CD4-positive, alpha-beta T cell treated with Interferon alpha-2 for 1 hour (primary cell): ENCODE measurements at places on chromosomes 7 and 10.
A peak's percentile ranks its signal among the peaks of the same experiment; 100 is the strongest.

DNA sequence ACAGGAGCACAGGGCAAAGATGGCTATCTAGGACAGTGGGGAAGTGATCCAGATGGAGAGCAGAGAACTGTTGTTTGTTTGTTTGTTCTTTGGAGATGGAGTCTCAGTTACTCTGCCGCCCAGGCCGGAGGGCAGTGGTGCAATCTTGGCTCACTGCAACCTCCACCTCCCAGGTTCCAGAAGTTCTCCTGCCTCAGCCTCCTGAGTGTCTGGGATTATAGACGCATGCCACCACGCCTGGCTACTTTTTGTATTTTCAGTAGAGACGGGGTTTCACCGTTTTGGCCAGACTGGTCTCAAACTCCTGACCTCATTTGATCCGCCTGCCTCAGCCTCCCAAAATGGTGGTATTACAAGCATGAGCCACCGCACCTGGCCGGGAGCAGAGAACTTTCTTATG lies 20.9 kb downstream of the METTL2B start:
- DNase-seq = no peak

- no peak for DNase-seq
Measured at GRCh38 chr7:48170506-48170905, 752 bp upstream of the ABCA13 start.

DNA sequence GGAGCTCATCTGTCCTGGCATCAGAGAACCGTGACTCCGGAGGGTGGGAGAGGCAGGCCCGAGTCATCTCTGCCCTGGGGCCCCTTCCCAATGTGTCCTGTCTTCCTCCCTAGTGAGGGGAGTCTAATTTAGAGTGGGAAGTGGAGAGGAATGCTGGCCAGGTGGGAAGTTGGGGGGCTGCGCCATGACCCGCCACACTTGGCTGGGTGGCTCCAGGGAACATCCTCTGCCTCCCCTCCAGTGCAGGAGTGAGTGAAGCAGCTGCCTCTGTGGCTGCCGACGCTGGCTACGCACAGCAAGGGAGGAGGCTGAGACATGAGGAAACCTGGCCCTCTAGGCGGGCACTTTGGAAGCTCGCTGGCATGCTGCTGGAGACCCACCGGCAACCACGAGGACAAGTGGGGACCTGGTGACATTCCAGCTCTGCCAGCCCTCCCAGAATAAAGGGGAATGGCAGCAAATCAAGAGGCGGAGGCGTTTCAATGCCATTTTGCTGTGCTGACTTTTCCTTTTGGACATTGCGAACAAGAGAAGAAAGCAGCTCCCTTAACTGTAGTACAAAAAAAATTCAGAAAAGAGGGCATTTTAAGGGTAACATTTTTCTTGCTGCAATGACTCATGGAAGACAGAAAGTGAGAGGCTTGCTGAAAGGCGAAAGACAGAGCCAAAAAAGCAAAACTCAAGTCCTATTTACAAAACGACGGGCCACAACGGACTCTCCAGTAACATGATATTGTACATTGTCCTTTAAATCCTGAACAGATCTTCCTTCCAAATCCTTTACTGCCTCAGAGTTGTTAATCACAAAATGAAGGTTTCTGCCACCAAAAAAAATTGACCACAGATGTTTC lies 121.2 kb upstream of the PITRM1 start:
- no peak for DNase-seq

DNA sequence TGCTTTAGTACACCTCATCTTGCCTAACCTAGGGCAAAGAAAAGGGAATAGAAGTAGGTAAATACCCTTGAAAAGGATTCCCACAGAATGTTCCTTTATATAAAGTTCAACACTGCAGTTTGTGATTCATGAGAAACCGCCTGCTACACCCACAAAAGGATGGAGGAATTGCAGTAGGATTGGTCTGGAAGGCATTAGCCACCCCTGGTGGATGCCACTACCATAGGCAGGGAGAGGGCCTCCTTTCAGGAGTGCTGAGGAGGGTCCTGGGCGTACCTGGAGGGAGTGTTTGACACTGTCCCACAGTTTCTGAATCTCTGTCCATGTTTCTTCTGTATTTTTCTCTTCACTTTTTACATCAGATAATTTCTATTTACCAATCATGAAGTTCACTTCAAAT lies 221.8 kb upstream of the TMEM72 start:
- DNase-seq = no peak

- DNase-seq = no peak
Measured at GRCh38 chr7:16025696-16026095, 339.2 kb upstream of the MEOX2 start.

- DNase-seq = no peak
Measured at GRCh38 chr7:88184848-88185304, 35.0 kb downstream of the SRI start.

GRCh38 chr7:19798986-19799385 lies 25.6 kb upstream of the TMEM196 start:
- DNase-seq = no peak

GRCh38 chr7:115914951-115915350 lies 115.6 kb downstream of the TFEC start:
- DNase-seq = no peak

DNA sequence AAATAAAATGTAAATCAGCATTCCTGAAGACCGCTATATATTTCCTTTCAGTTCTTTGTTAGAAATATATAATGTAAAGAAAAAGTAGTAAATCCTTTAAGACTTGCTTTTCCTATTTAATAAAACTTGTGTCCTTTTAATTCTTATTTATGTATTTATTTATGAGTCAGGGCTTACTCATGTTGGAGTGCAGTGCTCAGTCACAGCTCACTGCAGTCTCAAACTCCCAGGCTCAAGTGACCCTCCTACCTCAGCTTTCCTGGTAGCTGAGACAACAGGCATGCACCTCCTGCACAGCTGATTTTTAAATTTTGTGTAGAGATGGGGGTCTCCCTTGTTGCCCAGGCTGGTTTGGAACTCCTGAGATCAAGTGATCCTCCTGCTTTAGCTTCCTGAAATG lies 724.5 kb downstream of the ANKRD7 start:
- no peak for DNase-seq

DNA sequence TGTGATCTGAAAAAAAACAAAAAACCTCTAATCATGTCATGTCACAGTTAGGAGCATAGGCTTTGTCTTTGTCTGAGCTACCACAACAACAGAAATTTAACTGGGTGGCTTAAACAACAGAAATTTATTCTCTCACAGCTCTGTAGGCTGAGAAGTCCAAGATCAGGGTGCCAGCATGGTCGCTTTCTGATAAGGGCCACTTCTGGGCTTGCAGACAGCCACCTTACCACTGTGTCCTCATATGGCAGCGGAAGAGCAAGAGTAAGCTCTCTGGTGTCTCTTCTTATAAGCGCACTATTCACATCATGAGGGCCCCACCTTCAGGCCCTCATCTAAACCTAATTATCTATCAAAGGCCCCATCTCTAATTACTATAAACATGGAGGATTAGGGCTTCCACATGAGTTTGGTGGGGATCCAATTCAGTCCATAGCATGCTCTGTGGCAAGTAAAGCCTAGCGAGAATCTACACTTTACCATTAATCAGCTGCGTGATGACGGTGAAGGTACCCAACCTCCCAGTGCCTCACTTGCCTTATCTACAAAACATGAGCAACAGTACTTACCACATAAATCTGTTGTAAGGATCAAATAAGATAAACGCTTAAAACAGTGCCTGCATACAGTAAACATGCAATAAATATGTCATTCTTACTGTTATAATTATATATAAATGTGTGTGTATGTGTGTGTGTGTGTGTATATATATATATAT lies 17.3 kb downstream of the ZNF438 start:
- DNase-seq = no peak

GRCh38 chr10:348456-348855 lies 213.2 kb downstream of the ZMYND11 start:
- no peak for DNase-seq

GRCh38 chr7:146136357-146136875 lies 19.8 kb downstream of the CNTNAP2 start:
- DNase-seq = no peak

GRCh38 chr7:115973406-115973805 lies 57.2 kb downstream of the TFEC start:
- no peak for DNase-seq

GRCh38 chr10:16756561-16757221 lies 60.5 kb downstream of the RSU1 start:
- DNase-seq = no peak

DNA sequence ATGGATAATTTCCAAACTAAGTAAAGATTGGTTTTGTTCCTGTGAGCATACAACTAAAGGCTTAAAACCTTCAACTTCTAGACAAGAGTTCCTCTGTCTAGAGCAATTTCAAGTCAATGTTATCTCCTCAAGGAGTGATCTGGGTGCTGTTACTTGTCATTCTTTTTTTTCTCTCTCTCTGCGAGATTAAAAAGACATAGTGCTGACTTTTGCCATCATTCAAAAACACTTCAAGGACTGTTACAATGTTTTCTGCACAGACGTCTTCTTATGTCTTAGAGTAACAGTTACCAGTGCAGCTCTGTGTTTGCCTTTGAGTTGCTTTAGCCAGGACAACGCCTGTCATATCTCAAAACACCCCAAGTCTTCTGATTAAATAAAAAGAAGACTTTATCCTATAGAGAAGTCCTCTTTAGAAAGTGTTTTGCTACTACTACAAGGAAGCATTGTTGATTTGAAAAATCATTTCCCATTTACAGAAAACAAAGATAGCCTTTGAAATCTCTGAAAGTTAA lies 263.5 kb upstream of the FERD3L start:
- no peak for DNase-seq

DNA sequence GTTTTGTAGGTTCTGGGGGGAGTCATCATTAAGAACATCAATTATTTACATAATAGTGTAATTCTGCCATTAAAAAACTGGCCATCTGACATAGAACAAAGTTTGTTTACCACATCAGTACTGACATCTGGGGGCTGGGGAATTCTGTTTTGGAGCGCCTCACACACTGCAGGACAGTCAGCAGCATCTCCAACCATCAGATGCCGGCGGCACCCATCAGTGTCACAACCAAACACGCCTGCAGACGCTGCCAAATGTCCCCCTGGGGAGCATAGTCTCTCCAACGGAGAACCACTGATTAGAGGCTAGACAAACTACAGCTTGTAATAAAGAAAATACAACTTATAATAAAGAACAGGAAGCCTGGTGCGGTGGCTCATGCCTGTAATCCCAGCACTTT lies 26.0 kb downstream of the GNA12 start:
- no peak for DNase-seq

GRCh38 chr7:133863362-133864061 lies 263.6 kb upstream of the LRGUK start:
- DNase-seq = no peak

DNA sequence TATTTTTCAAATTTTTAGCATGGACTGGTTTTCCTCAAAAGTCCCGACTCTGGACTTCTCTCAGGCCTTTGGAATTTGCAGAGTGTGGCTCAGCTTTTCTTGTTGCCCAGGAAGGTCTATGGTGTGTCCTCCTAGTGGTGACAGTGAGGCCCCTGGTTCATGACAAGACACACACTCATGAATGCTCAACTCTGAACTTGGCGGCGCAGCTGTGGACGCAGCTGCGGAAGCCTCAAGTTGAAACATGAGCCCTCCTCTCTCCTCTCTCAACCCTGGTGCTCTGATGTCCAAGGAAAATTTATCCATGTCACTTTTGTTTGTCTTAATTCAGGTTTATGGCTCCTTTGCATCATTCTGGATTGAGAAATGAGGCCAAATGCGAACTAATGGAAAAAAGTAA lies 183.9 kb downstream of the HECW1 start:
- no peak for DNase-seq

DNA sequence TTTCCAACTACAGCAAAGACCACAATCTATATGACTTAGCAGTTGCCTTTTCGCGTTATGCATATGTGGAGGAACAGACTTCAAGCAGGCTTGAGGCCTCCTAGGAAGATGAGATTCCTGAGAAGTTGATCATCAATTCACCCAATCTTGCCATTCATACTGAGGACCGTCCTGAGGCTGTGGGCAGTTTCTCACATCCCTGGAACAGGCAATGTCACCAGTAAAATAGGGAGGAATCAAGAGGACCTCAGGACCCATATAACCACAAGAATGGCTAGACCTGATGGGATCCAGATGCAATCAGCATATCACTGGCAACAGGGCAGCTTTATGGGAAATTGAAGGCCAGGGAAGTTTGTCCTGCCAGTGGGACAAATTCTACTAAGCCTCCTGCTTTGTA lies 17.3 kb downstream of the KDM7A start:
- no peak for DNase-seq

GRCh38 chr7:71846160-71846559 lies 566.0 kb downstream of the CALN1 start:
- DNase-seq = no peak

DNA sequence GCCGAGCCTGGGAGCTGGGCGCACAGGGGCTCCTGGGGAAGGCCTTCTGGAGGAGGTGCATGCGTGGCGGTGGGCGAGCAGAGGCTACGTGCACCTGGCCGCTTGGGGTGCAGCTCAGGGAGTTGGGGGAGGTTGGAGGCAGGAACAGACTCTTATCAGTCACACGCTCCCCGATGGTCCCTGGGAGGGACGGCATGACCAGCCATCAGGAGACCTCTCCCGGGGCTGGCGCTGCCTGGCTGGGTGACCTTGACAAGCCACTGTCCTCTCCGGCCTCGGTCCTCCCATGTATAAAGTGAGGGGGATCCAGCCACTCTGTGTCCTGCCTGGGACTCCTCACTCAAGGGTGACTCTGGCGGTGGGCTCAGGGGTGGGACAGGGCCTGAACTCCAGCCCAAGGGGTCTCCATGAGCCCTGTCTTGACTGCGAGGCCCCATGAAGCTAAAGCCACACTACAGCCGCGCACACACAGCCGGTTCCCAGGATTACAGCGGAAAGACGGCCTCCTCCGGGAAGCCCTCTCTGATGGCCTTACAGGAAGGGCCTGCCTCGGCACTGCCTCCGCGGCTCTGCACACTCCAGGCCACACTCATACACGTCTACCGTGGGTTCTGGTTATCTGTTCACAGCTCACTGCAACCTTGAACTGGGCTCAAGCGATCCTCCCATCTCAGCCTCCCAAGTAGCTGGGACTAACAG lies 2.3 kb downstream of the TMEM184A start:
- DNase-seq = no peak

- no peak for DNase-seq
Measured at GRCh38 chr7:98102170-98102569, 4.5 kb upstream of the LMTK2 start.

GRCh38 chr10:92074126-92074887 lies 150.7 kb downstream of the BTAF1 start:
- no peak for DNase-seq

DNA sequence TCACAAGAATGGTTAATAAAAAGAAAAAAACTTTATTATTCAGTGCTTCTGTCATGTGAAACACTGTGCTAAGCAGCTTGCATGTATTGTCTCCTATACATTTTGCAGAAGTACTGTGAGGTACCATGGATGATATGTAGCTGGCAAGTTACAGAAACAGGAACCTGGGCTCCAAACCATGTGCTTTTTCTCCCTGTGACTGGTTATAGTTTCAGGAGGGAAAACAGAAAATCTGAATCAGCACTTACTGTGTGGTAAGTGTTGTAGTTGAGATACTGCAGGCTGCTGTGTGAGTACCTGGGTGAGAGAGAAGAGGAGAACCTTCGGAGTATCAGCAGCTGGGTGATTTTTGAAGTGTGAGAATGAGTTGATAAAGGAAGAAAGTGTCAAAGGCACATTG lies 285.0 kb downstream of the SUGCT start:
- no peak for DNase-seq

GRCh38 chr7:28955718-28956607 lies 2.2 kb downstream of the TRIL start:
- DNase-seq = peak; percentile 22
